ENCODE measurements at places on chromosomes 1 and 21.

GRCh38 chr1:100428160-100428559 lies 75.9 kb downstream of the CDC14A start:
- DNase-seq, result peak; percentile 48

- no peak for DNase-seq
Measured at GRCh38 chr1:226604560-226605317, 56.2 kb downstream of the STUM start.

- no peak for DNase-seq
Measured at GRCh38 chr1:54566438-54567141, 18.6 kb downstream of the ACOT11 start.

DNA sequence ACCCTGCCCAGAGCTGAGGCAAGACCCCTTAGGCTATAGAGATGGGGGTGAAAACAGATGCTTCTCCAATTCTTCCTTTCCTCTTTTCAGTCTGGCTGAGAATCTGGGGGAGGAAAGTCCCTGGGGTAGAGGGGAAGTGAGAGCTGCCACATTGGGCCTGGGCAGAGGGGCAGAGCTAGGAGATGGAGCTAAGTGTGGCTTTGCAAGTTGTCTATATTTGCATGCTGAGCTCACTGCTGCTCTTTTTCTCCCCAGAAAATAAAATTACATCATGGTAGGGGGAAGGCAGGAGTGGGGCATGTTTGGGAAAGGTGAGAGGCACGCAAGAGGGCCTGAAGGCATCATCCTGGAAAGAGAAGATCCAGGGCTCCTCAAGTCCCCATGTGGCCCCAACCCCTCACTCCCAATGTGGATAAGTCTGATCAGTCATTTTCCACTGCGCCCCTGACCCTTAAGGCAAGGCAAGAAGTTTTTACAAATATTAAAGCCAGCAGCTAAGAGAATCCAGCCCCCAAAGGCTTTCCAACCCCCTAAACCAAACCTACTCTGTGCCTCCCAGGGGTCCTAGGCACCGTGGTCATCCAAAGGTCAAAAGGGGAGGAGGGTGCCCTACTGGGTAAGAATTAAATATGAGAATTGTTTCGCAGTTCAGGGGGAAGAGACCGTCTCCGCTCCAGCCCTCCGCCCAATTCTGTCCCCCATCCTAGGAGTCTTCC lies 500 bp upstream of the PEA15 start:
- DNase-seq, result peak; percentile 20

- DNase-seq, result no peak
Measured at GRCh38 chr1:224264321-224264720, 65.7 kb downstream of the NVL start.

DNA sequence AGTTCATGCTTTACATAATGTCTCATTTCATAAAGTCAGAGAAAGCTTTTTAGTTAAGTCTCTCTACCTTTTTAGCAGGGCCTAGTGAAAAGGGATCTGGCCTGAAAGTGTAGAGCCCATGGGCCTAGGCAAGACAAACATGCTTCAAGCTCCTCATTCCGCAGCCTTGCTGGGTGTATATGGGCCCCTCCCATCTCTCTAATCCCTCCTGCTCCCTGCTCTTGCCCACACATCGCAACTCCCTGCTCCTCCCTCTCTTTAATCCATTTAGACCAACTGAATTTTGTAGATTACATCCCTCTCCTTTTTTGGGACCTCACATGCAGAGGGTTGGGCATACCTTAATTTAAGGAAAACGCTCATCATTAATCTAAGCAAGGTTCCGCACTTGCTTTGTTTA lies 42.3 kb upstream of the CCDC190 start:
- no peak for DNase-seq

- no peak for DNase-seq
Measured at GRCh38 chr1:119285482-119285881, 83.1 kb upstream of the HAO2 start.

GRCh38 chr1:190001187-190001586 lies 476.5 kb downstream of the BRINP3 start:
- DNase-seq, result no peak

- DNase-seq, result no peak
Measured at GRCh38 chr1:39165049-39165448, 39.4 kb upstream of the MACF1 start.

DNA sequence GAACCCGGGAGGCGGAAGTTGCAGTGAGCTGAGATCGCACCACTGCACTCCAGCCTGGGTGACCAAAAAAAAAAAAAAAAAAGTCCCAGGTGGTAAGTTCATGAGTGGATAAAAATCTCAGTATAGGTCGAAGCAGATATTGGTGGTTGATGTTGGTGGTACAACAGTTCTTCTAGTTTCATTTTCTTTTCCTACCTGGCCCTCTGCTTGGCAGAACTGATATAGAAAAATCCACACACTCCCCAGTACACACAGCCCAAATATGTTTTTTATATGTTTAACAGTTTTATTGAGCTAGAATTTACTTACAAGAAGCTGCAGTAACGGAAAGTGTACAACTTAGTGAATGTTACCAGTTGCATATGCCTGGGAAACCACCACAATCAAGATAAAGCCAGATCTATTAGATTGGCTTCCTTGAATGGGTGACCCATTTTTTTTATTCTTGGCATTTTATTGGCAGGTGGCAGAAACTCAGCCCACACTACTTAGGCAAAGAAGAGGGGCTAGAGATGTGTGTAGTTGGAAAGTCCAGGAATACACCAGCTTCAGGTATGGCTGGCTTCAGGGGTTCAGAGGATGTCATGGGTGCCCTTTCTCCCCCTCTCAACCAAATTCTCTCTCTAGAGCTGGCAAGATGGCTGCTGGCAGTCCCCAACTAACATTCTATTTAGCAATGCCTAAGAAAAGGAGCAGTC lies 118.3 kb upstream of the SLC25A33 start:
- no peak for DNase-seq

DNA sequence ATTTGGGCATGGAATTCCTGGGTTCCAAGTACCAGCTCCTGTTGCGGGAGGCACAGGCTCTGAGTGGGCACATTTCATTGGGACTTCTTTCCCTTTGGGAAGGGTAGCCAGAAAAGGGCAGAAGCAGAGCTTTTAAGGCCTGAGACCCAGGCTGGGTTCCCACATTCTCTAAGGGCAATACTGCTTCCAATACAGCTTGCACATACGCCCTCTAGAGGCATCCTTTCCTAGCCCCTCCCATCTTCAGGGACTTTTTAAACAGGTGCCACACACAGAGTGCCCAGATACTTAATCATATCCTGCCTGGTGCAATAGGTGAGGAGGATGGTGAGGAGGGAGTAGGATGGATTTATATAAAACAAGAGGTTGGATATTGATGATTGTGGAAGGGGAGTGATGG lies 5.7 kb downstream of the GPR88 start:
- DNase-seq, result peak; percentile 74

- DNase-seq, result no peak
Measured at GRCh38 chr21:27513825-27514224, 546.9 kb upstream of the ADAMTS5 start.

DNA sequence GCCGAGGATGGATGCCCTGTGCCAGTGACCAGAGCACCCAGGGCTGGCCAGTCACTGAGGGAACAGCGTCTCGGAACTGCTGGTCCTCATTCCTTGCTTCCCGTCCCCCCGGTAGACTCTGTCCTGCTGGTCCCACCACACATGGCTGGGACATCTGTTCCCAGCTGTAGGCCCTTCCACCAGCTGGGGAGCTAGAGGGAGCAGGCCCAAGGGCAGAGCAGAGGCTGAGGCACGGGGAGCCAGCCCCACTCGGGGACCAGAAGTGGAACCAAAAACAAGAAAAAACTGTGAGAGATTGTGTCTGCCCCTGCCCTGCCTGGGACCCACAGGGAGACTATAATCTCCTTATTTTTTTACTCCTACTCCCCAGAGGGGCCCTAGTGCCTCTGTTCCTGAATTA lies 23.8 kb downstream of the ATP8B2 start:
- DNase-seq, result no peak

DNA sequence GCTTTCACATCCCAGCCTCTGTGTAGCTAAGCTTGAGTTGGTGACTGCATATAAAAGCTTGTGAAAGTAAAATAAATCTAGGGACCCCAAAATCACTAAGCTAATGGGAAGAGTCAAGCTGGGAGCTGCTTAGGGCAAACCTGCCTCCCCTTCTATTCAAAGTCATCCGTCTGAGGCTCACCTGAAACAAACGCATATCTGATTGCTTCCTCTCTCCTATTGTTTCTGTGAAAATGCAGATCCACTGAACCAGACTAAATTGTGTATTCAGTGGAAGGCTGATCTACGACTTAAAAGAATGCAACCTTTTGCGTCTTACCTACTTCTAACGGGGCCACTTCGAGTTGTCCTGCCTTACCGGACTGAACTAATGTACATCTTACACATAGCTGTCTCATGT lies 70.3 kb downstream of the LTN1 start:
- DNase-seq, result no peak

- DNase-seq, result no peak
Measured at GRCh38 chr1:171869097-171869496, 27.8 kb downstream of the DNM3 start.

DNA sequence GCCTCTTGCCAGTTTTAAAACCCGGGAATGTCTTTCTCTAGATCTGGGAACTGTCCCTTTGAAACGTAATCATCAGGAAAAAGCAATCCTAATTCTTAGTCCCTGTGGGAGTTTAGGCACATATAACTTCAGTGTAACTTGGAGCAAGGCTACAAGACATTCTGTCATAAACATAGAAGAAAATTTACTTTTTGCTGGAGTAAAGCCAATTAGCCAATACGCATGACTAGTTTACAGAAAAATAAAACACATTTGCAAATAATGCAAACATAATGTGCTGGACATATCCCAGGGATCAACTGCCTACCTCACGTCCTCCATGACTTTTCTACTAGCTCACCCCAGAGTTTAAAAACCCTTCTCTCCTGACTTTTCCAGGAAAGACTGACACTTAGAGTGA lies 970.6 kb downstream of the MRPL39 start:
- no peak for DNase-seq

GRCh38 chr21:26001356-26001755 lies 169.2 kb downstream of the APP start:
- no peak for DNase-seq

DNA sequence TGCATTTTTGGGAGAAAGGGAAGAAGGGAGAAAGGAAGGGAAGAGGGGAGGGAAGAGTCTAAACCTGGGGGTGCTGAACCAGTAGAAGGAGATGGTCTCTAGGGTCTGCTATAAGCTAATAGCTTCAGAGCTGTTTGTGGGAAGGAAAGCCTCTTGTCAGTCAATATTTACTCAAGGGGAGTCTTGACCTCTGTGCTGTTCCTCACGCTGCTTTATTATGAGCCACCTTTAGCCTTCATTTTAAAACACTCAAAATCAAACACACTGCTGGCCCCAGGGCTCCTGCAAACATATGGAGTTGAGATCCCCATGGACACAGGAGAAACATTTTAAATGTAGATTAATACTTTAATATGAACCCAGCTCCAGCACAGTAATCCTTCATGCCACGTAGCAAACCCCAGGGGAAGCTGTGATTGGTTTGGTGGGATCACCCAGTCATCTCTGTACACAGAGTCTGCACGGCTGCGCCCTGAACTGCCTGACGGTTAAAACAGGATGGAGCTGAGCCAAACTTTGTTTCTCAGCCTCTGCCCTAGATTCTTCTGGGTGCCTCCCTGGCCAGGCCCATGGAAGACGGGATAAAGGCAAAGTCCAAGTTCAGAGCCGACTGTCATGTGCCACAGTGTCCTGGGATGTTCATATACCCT lies 40.2 kb upstream of the VWA5B1 start:
- peak; percentile 46 for DNase-seq

DNA sequence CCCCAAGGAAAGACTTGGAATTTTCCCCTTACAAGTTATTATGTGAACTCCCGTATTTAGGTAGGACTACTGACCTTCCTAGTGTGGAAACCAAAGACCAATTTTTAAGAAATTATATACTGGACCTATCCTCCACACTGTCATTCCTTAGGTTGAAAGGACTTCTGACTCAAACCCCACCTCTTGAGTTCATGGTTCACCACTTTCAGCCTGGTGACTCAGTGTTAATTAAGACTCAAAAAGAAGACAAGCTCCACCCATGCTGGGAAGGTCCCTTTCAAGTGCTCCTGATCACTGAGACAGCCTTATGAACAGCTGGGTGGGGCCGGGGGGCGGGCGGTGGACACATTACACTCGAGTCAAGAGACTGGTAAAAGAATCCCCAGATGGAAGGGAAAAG lies 113.2 kb downstream of the LRRC53 start:
- DNase-seq, result peak; percentile 3

DNA sequence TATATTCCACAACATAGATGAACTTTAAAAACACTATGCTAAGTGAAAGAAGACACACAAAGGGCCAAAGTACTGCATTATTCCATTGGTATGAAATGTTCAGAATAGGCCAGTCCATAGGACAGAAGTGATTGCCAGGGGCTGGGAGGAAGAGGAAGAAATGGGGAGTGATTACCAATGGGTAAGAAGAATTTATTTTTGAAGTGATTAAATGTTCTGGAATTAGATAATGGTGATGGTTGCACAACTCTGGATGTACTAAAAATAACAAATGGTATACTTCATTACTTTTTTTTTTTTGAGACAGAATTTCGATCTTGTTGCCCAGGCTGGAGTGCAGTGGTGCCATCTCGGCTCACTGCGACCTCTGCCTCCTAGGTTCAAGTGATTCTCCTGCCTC lies 61.7 kb downstream of the CHD5 start:
- no peak for DNase-seq

GRCh38 chr1:187516874-187517273 lies 688.1 kb downstream of the PLA2G4A start:
- no peak for DNase-seq

DNA sequence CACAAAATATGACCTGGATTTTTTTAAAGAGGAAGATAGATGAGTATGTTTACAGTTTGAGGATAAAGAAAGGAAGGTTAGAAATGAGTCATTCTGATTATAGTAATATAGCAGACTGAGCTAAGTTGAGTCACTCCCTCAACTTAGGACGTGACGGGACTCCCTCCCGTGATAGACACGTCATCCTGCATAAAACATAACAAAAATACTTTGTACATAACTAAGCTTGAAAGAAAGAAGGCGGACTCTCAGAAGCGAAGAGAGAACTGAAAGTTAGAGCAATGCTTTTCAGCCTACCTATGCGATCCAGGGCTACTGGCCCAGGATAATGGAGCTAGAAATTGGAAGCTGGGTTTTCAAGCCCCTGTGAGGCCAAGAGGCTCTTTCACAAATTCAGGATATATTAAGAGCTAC lies 53.0 kb upstream of the DESI2 start:
- DNase-seq, result peak; percentile 67

GRCh38 chr1:111054656-111055055 lies 85.2 kb downstream of the DRAM2 start:
- no peak for DNase-seq

DNA sequence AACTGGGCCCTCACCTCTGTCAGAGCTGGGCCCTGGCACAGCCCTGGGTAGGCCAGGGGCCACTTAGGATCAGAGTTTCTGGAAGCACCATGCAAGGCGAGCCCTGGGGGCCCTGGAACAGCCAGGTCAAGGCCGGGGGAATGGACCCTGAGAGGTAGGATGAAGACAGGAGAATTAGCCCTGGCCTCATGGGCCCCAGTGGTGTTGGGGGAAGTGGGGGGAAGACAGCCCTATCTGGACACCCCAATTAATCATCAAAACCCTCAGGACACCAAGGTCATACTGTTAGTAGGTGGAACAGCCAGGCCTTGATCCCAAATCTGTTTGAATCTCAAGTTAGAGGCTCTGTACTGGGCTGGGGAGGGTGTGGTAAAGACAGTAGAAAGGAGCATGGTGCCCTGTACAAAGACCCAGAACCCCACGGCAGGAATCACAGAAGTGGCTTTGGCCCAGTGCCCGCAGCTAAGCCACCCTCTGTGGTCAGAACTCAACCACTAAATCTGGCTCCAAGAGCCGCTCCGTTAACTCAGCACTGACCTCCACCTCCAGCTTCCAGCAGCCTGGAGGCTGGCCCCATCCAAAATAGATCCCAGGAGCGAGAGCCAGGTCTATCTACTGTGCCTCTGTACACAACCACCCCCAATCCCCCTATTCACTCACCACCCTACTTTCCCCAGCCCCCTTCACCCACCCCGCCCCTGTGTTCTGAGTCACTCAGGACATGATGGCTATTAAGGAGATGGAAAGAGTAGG lies 14.0 kb upstream of the TRIM63 start:
- no peak for DNase-seq

All from activated CD8-positive, alpha-beta T cell treated with anti-CD3 and anti-CD28 coated beads for 36 hours (primary cell).